Left renal pelvis (tissue), 4 donors: ENCODE measurements at places on chromosomes 11 and 22.

DNA sequence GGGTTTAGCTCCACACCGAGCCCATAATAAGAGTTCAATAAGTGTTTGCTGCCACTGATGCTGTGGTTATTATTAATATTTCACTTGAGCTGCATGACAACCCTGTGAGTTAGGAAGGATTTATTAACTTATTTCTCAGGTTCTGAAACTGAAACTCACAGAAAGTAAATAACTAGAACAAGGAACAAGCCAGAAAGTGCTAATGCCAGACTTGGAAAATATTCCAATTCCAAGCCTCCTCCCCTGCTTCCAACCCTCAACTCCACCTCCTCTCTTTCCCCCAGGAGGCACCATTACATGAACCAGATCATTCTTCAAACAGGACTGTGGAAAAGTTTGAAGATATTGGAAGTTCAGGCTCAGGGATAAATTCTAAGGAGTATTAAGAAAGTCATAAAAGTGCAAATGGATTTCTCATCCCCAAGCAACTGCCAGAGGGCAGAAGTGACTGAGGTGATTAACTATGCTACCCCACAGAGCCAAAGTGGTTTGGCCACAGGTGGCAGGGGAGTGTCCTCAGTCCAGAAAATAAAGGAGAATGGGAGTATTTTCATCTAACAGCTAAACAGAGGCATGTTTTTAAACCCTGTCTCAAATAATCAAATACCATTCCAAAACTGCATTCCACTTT is 3.2 kb upstream of the FJX1 start:
- no peak for DNase-seq

DNA sequence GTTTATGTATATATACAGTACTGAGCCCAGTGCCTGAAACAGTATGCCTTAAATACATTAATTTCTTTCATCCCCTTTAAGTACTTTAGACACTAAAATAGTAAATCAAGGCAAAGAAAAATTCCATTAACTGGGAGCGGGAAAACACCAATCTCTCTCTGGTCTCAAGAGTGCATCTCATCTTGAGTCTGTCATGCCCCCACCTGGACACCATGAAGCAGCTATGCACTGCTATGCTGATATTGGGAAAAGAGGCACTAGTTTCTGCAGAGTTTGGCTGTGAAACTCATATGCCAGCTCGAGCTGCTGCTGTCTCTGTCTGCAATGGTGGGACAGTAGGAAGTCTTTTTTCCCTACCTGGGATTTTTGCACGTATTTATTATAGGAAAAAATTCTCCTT is 754.4 kb upstream of the RAG2 start:
- no peak for DNase-seq

GRCh38 chr11:117633186-117633754 is 163.7 kb downstream of the DSCAML1 start:
- no peak for DNase-seq

GRCh38 chr11:33194455-33194854 is 33.2 kb upstream of the CSTF3 start:
- no peak for DNase-seq

DNA sequence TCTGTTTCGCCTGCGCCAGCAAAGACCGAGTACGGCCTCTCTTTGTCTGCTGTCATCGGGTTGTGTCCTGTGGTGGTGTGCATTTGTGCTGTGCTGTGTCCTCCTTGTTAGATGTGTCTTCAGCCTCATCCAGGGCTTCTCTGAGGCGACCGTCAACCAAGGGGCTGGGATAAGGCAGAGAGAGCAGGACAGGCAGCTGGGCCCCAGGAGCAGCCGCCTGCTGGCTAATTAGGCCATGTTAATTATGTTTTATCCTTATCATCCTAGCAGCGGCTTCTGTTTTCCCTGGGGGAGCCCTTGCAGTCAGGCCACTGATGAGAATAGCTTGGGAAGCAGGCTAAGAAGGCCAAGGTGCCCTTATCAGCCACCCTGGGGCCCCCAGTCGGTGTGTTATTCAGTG is 40.7 kb upstream of the TTC12 start:
- no peak for DNase-seq

DNA sequence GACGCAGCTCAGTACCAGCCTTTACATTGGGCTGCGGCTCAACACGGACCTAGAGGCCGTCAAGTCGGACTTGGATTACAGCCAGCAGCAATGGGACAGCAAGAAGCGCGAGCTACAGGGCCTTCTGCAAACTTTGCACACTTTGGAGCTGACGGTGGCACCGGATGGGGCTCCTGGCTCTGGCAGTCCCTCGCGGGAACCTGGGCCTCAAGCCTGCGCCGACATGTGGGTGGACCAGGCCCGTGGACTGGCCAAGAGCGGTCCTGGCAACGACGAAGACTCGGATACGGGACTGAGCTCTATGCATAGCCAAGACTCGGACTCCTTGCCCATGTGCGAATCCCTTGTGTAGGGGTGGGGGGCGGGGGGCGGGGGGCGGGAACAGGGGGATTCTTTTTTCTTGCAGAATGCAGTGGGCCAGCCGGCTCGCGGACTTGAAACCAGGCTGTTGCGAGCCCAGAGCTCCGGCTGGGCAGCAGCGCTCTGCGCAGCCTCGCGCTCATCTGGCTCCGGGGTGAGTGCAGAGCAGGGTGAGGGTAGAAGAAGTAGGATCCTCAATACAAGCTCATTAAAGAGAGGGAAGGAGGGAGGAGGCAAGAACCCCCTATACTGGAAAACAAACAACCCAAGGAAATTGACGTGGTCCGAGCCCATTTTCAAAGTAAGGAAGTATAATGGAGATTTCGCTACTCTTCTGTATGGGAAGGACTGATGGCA is 1.8 kb downstream of the RASSF10 start:
- DNase-seq = no peak

DNA sequence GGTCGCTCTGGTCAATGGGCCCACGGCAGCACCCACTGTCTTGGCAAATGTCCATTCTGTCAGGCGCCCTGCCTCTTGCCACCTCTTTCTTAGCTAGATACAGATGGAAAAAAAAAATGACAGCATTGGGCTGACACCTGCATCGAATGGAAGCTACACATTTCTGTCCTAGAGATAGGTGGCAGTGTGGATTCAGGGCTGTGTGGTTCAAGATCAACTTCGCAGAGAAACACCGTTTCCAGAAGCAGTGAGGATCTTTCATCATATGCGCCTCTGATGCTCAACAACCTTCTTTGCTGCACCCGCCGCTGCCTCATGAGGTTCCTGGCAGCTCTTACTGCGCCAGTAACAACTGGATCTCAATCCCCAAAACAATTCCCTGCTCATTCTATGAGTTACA is 236.3 kb downstream of the KIRREL3 start:
- no peak for DNase-seq

- DNase-seq = no peak
Observed at GRCh38 chr11:3859373-3859881, 4.0 kb downstream of the STIM1 start.

DNA sequence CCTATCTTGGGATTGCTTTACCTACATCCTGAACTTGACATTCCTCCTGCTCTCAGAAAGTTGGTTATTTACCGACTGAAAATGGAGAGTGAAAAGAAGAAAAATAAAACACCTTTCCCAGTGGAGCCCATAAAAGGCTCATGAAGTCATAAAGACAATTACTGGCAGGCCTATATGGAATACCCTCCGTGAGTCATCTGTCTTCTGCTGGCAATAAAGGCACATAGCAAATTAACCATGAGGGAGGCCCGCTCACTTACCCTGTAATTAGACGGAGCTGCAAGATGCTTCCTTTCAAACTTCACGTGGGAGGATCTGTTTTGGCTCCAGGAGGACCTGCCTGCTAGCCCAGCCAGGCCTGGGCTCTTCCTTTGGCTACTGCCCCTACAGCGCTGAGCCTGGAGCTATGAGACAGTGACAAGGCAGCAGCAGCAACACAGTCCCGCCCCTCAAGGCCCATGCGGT is 540.4 kb downstream of the BUD13 start:
- DNase-seq = no peak

- DNase-seq = no peak
Observed at GRCh38 chr22:19824926-19825339, 29.7 kb downstream of the GNB1L start.

- no peak for DNase-seq
Observed at GRCh38 chr11:45429719-45430118, 143.6 kb upstream of the SYT13 start.

DNA sequence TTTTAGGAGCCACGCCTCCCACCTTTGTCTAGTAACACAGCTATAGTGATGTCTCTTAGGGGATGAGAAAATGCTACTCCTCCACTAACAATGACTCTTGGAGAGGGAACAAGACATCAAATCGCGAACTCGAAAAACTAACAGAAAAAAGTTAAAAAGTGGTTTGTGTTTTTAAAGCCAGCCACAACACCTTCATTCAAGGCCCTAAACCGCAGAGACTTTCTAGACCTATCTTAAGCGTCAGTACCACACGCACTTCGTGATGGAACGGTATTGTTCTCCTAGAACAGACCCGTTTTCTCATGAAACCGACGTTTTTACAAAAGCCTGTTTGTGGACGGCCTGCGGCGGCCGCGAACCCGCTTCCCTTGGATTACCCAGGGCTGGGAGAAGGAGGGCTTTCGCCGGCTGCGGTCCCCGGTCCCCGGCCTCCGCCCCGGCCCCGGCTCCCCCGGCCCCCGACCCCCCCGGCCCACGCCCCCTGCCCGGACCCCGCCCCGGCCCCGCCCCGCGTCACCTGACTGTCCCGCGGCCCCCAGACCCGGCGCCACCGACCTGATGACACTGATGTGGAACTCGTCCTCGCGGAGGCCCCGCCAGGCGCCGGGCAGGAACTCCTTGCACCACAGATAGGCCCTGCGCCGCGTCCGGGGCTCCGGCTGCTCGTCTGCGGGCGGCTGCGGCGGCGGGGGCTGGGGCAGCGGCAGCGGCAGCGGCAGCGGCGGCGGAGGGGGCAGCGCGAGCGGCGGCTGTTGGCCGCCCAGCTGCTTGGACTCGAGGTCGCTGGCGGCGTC is 718 bp downstream of the CHKA start:
- no peak for DNase-seq

GRCh38 chr11:60777572-60777971 is 7.6 kb upstream of the MS4A10 start:
- DNase-seq = no peak

- DNase-seq = no peak
Observed at GRCh38 chr11:63032457-63032856, 16.8 kb upstream of the SLC22A8 start.

GRCh38 chr22:40417881-40418280 is 47.5 kb downstream of the SGSM3 start:
- DNase-seq = no peak

- no peak for DNase-seq
Observed at GRCh38 chr11:33585586-33586209, 114.9 kb downstream of the C11orf91 start.

DNA sequence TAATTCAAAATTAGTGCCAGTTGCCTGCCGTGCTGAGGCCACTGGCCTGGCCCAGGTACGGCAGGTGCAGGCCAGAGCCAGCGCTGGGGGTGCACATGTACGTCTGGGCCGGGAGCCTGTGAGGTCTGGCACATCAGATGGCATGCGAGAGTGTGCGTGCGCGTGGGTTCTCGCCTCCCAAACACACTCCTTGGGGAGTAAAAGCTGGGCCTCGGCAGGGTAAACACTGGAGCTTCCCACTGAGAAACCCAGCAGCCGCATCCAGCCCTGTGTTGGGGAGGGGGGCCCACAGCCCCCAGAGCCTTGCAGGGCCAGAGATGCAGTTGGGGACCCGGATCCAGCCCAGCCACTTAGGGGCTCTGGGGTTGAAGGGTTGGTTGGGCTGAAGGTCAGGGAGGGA is 37.8 kb downstream of the FLRT1 start:
- no peak for DNase-seq

GRCh38 chr11:8533332-8533731 is 60.7 kb downstream of the STK33 start:
- no peak for DNase-seq

GRCh38 chr11:116239247-116239646 is 533.5 kb downstream of the BUD13 start:
- DNase-seq = no peak

GRCh38 chr11:60485987-60486386 is 6.6 kb upstream of the MS4A12 start:
- DNase-seq = no peak

GRCh38 chr11:2662430-2663299 is 37.1 kb downstream of the KCNQ1OT1 start:
- DNase-seq = no peak

DNA sequence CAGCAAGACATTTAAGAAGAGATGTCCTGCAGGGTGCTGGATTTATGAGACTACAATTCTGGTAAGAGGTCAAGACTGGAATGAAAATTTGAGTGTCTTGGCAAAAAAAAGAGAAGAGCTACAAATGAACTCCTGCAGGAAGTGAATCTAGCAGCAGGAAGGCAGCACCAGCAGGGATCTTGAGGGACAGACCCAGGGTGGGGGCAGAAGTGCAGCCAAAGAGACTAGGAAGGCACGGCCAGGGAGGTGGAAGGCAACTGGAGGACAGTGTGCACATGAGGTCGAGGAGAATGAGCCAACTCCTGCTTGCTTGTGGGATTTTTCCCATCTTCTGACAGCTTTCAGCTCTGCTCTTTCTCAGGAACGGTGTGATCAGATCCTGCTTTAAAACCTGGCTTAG is 263.2 kb downstream of the BUD13 start:
- no peak for DNase-seq

- DNase-seq = no peak
Observed at GRCh38 chr11:93686812-93687211, 25.3 kb downstream of the CEP295 start.

DNA sequence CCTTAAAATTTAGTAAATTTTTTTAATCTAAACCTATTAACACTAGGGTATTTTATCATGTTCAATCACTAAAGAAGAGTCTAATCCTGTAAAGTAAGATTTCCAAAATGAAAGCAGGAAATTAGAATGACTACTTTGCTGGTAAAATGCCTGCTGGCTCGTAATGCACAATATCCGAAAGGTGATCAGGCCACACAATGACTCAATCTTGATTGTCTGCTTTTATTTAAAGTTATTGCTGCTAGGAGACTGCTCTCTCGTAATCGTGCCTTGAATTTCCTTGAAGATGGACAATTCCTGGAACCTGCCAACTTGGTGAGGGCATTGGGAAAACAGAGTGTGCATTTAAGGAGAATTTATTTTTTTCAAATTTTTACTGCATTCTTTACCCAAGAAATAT is 1786.5 kb upstream of the RAG2 start:
- DNase-seq = no peak

- DNase-seq = no peak
Observed at GRCh38 chr11:11425806-11426205, 72.8 kb upstream of the CSNK2A3 start.

DNA sequence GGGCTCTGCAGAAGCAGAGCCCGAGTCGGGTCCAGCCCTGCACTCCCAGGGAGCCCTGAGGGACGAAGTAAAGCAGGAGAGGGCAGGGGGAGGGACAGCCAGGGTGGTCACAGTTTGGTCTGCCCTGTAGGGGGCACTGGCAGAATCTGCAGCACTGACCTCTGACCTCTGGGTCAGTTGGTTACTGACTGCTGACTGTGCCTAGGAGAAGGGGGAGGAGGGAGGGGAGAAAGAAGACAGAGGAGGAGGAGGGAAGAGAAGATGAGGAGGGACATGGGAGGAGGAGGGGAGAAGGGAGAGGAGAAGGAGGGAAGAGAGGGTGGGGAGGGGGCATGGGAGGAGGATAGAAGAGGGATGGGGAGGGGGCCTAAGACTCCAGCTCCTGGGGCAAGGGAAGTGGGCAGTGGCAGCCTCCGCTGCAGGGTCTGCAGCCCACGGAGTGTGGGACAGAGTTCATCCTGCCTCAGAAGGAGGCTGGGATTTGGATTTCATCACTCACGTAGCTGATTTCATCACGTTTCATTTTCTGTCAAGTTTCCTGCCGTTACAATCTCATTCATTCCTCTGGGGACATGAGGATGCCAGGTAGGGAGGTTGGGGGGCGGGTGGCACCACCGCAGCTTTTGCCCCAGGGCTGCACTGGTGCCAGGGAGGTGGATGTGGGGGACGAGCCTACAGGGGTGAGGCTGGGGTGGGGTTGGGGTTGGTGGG is 55.2 kb downstream of the FLRT1 start:
- DNase-seq = no peak
